Activated T-cell treated with anti-CD3 and anti-CD28 coated beads, Interleukin-2, amount 50 U/mL, for 4 hours (primary cell): ENCODE measurements at places on chromosomes 11 and 22. TPM values are rescaled to one million over a fixed set of nuclear protein-coding genes. Genes with fewer than 3 reads are reported as not detected.

Gene TNKS1BP1
- 30.7 TPM for total RNA-seq

Gene CYP2R1
- 3.3 TPM for total RNA-seq

Gene PYGM
- 2.1 TPM for total RNA-seq

Gene OR2D2
- not detected for total RNA-seq

Gene HEPN1
- not detected for total RNA-seq

Gene LSP1
- total RNA-seq = 34.6 TPM

Gene GPHA2
- total RNA-seq = not detected
